Kidney epithelial cell (primary cell): ENCODE measurements at places on chromosomes 2 and 18.

DNA sequence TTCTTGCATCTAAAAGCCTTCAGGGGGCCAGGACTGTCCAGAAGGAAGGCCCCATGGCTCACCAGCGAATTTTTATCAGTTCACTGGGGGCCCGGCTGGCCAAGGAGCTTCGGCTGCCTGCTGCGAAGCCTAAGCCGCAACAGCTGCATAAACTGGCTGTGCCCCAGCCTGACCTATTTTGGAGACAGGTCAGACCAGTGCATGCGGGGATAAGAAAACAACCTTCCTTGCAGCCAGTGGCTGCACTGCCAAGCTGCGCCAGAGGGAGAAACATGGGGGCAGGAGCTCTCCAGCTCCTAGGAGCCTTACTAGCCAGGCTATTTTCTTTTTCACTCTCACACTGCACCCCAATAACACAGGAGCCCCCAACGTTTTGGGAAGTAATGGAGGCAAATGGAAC is 15.2 kb downstream of the PAX3 start:
- no peak for DNase-seq

DNA sequence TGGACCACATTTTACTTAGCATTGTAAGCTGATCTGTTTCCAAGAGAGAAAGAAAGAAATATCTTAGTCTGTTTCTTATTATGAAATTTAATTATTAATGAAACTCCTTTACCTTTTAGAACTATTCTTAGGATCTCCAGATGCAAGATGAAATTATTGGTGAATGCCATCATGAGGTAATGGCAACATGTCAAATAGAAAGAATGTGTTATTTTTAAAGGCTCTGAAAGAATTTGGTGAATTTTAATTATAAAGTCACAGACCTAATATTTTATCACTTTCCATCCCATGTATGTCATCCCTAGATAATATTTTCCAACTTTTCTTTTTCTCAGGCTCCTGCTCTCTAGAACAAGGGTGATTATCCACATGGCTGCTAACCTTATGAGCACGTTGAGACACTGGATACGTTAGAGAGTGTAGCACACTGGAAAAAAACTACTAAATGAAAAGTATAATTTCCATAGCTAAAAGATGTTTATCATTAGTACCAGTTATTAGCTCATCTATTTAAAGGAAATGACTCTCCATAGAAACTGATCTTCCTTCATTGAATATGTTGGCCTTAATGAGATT is 95.2 kb upstream of the SCG2 start:
- no peak for DNase-seq

- peak; percentile 21 for DNase-seq
Observed at GRCh38 chr2:173427887-173428668, 73.4 kb downstream of the CDCA7 start.

- DNase-seq, result no peak
Observed at GRCh38 chr2:29841386-29842004, 79.9 kb downstream of the ALK start.

- no peak for DNase-seq
Observed at GRCh38 chr2:73917696-73918207, 8.9 kb upstream of the DGUOK start.

DNA sequence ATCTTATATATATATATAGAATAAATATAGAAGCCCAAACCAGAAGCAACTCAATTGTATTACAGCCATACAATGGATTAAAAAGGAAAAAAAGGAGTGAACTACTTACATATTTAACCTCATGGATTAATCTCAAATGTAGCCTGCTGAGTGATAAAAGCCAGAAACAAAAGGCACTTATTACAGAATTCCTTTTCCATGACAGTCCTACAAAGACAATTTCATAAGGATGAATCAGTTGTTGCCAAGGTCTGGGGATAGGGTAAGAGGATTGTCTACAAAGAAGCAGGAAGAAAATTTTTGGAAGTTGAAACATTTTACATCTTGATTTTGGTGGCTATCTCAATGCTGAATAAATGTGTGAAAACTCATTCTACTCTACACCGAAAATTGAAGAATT is 103.9 kb upstream of the DCC start:
- no peak for DNase-seq

- DNase-seq, result no peak
Observed at GRCh38 chr18:23181547-23181946, 46.3 kb downstream of the CABLES1 start.

DNA sequence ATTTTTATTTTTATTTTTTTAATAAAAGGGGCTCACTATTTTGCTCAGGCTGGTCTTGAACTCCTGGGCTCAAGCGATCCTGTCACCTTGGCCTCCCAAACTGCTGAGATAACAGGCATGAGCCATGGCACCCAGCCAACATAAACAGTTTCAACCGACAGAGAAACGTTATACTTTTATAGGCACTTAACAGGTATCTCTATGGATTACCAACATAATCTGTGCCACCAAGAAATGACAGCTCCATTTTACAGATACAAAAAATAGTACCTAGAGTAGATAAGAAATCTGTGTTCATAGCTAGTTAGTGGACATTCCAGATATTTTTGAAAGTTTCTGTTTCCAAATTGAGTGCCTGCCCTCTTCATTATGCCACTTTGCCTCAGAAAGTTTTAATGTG is 1316.7 kb downstream of the LRP1B start:
- DNase-seq, result no peak

GRCh38 chr2:128409326-128410034 is 90.8 kb upstream of the HS6ST1 start:
- no peak for DNase-seq

DNA sequence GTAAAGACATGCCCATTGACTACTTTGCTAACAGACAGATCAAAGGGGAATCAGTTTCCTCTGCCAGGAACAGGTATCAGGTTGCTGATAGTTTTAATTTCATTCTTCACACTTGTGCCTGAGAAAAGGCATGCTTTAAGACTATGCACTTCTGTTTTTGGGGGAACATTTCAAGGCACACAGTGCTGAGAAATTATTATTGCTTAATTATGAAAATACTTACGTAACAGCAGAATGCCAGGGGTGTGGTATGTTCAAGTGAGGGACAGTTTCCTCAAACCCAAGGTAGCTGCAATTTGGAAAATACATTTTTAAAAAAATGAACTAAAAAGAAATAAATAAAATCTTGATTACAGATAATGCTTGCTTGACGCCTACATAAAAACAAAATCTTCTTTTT is 1746.1 kb upstream of the PIK3C3 start:
- DNase-seq, result no peak

GRCh38 chr2:53583583-53583982 is 184.0 kb upstream of the CHAC2 start:
- DNase-seq, result no peak

DNA sequence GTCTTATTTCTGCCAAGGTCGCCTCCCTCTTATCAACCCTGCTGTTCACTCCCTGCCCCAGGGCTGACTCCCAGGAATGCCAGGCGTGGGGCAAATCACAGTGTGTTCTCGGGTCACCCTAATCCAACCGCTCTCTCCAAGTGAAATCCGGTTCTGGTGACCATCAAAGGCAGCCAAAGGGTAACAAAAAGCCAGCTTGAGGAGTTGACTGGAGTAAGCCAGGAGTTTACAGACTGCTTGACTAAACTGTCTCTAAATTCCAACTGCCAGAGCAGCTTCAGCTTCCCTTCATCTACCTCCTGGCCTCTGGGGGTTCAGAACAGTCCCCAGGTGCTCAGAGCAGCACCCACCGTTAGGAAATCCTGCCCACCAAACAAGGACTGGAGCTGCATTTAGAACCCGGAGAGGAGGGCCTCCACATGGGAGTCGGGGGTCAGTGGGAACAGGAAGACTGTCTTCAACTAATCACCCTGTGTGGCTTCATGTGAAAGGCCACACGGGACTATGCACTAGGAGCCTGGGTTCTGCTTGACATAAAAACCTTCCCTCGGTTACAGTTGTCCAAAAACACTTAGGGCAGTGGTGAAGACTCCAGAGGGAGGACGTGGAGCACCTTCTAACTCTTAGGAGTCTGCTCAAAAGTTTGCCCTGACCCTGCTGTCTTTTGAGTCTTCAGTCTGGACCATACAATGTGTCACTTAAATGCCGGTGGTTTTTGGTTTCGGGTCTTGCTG is 24.2 kb upstream of the MCFD2 start:
- no peak for DNase-seq

DNA sequence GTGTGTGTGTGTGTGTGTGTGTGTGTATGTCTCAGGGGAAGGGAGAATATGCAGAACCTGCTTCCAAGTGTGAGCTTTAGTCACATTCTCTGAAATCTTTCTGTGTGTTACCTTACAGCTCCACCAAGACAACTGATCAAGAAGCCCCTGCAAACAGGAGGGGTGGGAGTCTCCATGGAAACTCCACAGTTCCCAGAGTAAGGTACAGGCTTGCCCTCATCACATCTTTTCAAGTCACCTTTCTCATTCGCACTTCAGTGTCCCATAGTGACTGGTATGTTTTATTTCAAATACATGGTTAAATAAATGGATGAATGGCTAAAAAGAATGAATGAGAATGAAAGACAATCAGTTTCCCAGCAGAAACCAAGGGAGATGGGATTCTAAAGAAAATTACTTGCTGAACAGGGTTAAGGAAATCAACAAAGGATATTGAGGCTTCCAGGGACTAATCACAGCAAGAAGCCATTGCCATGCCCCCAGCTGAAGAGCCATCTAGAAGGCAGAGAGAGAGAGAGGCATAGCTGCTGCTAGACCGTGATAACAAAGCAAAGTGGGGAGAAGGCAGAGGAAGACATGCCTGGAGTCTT is 987.2 kb upstream of the CELF4 start:
- DNase-seq, result no peak

- no peak for DNase-seq
Observed at GRCh38 chr2:72326759-72327158, 179.1 kb upstream of the CYP26B1 start.

DNA sequence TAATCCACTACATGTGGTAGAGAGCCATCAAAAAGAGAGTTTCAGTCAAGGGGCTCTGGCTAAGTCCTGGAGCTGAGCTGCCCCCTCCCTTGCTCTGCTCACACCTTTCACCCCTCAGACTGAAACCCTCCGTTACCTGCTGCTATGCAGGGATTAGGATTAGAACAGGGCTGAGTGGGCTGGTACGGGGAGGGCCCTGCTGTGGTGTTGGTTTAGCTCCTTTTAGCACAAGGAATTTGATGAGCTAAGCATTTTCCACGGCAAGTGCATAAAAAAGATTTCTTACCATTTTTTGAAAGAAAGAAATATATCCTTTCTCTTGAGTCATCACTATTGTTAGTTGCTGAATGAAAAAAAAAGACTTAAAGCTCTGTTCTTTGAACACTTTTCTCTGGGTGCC is 46.3 kb downstream of the TCF7L1 start:
- DNase-seq, result no peak

DNA sequence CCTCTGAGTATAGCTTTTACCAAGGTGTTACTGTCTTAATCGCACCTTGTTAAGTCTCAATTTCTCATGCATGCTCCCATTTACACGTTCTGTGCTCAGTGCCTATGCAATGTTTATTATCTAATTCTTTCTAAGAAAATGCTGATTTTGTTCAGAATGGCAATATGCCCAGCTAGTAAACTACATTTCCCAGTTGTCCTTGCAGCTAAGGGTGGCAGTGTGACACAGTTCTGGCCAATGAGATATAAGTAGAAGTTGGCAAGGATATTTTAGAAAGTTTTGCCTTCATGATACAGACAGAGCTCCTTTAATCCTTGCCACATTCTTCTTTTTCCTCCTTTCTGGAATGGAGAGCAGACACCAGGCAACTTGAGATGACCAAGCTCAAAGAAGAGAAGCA is 45.3 kb downstream of the POLE4 start:
- no peak for DNase-seq

DNA sequence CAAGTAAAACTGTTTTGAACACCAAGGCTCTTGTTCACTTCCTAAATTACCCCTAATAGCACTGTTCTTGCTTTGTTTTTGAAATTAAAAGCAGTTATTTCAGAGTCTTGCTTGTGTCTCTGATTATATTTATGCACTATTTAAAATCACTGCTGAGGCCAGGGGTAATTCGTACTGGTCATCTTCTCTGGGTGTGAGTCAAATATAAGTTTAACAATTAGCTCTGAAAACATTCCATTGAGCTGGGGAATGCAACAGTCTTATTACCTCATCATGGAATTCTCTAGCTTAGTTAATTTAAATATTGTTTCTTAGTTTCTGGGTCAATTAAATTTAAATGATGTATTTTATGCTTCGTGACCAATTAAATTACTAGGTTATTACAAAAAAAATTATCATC is 135.0 kb downstream of the MEIS1 start:
- DNase-seq, result no peak

DNA sequence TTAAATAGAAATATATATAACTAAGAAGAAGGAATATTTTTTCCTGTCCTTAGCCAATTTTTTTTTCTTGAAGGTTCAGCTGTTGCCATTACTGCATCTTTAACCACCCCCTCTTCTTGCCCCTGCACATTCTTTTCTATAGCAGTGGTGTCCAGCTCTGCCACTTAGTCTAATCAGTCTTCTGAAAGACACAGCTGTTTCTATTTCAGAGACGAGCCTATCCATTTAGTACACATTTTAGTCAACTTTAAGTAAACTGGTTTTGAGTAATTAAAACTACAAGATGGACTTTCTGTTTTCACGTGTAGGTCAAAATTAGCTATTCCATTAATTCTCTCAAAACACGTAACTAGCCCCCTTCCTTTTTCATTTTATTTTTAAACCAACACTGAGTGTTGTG is 21.0 kb downstream of the SPOPL start:
- DNase-seq, result no peak

- DNase-seq, result no peak
Observed at GRCh38 chr2:204012072-204012653, 75.6 kb downstream of the ICOS start.

- no peak for DNase-seq
Observed at GRCh38 chr2:172893111-172893510, 157.5 kb downstream of the RAPGEF4 start.

DNA sequence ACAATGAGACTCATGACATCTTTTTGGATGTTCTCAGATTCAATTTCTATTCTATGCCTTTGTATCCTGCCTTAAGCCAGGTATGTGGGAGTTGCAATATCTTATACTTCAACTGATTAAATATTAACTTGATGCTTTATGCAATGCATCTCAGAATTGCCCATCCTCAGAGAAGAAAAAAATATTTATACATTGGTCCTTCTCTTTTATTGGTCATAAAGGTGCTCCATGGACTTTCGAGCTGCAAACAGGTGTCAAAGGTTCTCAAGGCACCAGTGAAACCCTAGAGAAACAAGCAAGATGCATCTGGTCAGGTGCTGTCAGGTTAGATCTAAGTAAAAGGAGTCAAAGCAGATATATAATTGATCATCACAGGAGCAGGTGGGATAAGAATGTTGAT is 690.5 kb downstream of the PLCL1 start:
- no peak for DNase-seq

DNA sequence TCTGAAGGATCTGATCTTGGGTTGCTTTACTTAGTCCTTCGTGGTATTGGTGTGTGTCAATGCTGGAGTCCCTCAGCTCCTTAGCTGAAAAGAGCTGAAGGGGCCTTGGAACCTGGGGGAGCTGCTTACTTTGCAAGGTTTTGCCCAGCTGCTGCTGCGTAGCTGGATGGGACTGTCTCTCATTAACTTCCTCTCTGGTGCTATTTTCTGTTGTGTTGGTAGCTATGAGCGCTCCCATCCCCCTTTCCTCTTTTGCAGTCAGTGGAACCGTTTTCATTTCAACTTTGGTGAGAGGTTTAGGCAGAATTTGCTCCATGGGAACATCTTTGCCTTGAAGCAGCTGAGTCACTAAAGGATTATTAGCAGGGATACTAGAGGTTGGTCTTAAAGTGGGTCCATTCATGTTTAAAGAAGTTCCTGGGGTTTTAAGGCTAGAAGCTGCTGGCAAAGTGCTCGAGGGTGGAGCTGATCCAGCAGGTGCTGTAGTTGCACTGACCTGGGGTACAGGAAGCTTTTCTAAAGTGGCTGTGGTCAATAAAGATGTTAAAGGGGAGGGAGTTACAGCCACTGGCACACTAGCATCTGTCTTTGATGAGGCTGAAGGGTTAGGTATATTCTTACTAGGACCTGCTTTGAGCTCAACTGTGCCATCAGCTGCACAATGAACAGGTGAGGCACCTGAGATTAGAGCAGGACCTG is 69.9 kb upstream of the DTNB start:
- no peak for DNase-seq
